ENCODE measurements at places on chromosomes 4 and X.

DNA sequence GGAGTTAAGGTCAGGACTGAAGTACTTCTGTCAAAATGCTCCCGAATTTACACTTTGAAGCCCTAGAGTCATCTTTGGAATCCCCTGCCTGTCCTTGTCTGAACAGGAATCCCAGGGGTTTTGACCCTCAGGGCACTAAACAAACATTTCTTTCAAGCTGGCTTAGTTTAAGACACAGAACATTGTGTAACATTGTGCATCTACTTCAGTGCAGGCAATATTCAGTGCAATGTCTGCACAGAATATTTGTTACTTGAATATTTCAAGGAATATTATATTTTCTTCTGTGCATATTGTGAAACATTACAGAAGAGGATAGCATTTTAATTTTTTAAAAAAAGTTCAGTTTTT is 763.4 kb downstream of the PCDH18 start:
- no peak for DNase-seq

DNA sequence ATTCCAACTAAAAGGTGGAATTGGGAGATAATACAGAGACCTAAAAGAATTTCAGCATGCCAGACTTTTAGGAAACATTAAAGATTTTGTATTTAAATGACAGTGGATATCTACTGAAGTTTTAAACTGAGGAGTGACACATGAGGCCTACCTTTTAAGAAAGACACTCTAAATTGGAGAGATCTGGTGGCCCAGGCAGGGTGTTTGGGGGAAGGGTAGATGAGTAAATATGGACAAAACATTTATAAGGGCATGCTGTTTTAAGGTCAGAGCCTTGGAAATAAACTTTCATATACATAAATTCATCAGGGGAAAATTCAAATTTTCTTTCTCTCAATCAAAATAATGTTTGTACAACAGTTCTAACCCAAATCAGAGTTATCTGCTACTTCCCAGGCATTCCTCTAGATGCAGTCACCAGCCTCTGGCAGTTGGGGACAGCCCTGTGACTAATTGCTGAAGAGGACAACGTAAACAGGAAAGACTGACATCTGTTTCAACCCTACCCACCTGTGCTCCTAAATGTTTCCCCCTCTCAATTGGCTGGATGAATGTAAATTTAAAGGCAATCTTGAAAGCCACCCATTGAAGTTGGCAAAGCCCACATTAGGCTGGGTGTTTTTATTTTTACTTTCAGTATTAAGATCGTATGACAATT is 1646.9 kb upstream of the ADGRL3 start:
- peak; percentile 34 for DNase-seq

- no peak for DNase-seq
Observed at GRCh38 chrX:20267931-20268701, 1.4 kb upstream of the RPS6KA3 start.

GRCh38 chrX:68415316-68415715 is 18.0 kb downstream of the OPHN1 start:
- DNase-seq, result no peak

GRCh38 chr4:63325140-63325539 is 1084.1 kb downstream of the TECRL start:
- DNase-seq, result no peak

DNA sequence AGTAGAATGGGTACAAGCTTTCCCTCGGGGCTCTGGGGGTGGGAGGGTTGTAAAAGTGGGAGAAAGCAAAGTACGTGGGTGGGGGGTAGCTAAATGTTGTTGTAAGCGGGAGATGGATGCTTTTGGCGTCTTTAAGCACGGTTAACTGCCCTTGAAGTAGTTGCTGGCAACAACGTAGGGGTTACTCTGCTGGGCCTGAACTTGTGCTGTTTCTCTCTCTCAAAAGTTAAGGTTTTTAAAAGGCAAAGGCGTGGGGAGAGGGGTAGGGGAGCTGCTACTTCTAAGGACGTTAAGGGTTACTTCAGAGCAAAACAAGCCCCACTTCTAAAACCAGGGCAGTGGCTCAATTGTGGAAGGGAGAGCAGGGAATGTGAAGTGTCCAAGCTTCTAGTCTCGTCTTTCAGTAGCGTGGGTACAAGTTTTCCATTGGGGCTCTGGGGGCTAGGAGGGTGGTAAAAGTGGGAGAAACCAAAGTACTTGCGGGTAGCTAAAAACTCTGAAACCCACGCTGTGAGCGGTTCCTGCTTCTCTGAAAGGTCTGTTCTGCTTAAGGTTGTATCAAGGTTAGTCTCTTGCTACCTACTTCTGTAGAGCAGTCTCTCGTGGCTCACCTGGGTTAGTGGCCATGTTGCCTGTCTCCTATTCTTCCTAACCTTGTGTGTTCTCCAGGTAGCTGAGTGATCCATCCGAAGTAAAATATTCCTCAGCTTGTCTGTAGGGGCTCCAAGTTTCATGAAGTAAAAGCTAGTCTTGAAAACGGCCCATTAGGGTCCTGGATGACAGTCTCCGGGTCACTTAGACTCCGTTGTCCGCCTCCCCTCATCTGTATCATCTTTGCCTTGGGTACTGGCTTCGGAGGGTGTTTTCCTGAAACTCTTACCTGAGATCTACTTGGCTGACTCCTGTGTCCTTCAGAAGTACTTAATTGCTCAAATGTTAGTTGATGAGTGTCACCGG is 1.7 kb upstream of the WDR1 start:
- no peak for DNase-seq

DNA sequence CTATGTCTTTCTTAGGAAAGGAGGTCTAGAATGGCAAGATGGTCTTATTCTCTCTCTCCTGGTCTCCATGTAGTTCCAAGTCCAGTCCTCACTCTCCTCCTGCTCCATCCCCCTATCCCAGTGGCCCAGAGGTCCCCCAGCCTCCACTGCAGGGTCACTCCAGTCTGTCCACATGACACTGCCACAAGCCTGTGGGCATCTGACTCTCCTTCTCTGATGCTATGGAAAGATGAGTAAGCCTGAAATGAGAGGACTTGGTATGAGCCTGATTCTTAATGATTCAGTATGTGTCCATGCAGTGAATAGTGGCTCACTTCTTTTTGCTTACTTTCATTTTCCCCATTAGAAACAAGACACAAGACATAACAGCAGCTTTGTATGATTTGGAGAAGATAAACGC is 516.8 kb upstream of the ADGRL3 start:
- DNase-seq, result no peak

DNA sequence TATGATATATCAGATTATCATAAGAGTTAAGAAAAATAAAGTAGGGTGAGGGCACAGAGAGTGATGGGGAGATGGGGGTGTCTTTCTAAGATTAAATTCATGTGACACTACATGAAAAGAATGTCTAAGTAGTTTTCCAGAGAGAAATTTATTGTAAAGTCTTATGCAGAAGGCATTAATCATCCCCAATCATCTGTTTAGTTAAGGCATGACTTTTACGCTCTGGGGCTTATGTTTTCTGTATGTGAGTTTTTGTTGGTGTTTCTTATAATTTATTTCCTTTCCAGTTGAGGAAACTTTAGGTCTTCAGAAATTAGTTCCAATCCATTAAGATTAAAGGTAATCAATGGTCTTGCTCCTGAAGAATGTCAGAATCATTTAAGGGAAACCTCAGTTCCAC is 383.0 kb upstream of the GALNT7 start:
- DNase-seq, result no peak

DNA sequence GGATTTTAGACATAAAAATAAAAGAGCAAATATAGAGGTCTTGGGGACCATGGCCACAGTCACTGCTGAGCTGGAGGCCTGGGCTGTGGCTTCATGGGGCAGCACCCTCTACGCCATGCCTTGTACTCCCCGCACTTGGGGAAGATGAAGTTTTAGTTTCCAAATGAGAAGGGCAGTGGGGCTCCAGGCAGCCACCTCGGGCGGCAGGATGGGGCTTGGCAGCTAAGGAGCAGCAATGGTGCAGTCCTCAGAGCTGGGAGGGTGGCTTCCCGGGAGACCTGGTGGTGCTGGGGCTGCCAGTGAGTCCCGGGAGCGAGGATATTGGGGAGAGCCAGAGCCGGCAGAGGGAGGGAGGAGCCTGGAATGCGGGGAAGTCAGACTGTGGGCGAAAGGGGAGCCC is 2.4 kb downstream of the CXCR3 start:
- DNase-seq, result peak; percentile 58

Data from activated CD4-positive, alpha-beta T cell treated with anti-CD3 and anti-CD28 coated beads, Interleukin-10, Interleukin-2, amounts not matched to agents 100 ng/mL and 50 ng/mL, durations not matched to agents 16 hours and 8 hours (primary cell).